ENCODE measurements at places on chromosomes 6 and 20.

DNA sequence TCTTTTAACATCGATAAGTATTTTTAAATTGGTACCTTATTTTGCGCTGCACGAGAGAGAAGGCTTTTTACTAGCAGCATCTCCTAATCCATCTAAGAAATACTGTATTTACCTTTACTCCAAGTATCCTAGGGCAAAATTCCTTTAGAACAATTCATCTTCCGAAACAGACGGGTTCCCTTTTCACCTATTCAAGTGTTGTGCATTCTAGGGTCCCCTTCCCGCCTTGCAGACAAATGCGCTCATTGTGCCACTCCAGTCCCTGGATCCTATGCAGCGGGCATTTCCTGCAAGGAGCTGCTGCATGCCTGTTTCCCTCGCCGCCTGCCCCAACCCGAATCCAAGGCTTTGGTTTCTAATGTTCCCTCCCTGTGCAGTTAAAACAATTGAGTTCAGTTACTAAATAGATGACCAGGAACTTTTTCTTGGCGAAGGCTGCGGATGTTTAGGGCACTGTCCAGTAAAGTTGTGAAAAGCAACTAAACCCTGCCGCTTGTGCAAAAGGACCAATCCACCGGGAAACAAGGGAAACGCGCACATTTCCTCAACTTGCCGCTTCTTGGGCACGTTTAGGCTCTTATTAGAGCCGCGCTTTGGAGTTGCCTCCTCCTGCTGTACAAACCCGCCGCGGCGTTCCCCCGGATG lies 556 bp upstream of the SCAF8 start:
- peak; percentile 39 for DNase-seq

- DNase-seq, result no peak
These were observed 32.3 kb upstream of the GATA5 start for GRCh38 chr20:62507991-62508640.

- no peak for DNase-seq
These were observed 11.3 kb upstream of the MYT1 start for GRCh38 chr20:64152906-64153305.

DNA sequence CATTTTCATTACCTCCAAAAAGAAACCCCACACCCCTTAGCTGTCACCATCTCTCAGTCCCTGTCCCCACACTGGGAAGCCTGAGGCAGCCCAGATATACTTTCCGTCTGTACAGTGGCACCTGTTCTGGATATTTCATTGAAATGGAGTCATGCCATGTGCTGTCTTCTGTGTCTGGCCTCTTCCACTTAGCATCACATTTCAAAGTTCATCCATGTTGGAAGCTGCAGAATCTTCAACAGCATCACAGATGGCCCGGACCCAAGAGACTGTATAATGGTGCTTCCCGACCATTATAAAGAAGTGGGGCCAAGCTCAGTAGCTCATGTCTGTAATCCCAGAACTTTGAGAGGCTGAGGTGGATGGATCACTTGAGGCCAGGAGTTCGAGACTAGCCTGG lies 58.4 kb downstream of the DLGAP4 start:
- no peak for DNase-seq

DNA sequence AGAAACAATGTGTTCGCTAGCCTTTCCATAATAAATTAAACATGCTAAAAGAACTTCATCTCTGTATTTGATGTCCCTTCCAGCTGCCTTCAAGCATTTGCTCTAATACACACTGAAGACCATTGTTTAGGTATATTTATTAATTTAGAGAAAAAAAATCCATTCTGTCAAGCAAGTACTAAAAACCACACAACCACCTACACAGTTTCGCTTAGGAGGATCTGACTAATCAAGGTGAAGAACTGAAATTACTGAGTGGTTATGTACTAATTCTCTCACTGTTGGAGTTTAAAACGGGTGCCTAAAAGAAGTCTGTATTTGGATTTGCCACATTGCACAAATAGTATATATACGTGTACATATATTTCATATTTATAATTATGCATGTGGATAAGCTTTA lies 58.9 kb downstream of the GMDS start:
- no peak for DNase-seq

- DNase-seq, result peak; percentile 69
These were observed 74.3 kb downstream of the CD40 start for GRCh38 chr20:46192376-46192944.

DNA sequence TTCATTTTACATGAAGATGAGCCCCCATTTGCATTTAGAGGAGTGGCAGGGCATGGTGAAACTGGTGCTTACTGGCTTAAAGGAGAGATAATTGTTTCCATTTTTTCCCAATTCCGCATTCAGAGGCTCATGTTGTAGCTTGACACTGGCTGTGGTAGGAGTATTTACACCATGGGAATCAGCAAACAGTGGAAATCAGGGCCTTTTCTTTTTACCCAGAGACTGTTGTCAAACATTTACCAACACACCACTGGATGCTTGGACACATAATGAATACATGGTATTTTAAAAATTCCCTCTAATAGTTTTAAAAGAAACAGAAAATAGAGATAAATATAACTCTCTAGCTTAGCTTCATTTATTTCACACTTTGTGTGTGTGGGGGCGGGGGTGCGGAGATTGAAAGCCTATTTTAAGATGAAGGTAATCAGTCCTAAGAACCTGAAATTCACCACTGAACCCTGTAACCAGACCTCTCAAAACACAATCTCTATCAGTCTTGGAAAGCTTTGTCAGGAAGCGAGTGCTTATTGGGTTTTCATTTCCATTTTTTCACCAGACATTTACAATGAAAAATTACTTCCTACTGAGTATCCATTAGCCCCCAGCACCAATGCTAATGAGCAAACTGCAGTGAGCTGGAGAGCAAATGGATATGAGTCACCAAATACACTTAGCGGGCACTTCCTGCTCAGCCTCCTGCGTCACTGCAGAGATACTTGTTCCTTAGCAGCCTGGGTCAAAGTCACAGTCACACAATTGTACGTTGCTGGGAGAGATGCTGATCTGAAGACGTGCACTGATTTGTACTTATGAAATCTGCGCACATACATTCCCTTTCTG lies 532.0 kb downstream of the BCKDHB start:
- no peak for DNase-seq

GRCh38 chr6:2033544-2033943 lies 211.9 kb downstream of the GMDS start:
- no peak for DNase-seq

DNA sequence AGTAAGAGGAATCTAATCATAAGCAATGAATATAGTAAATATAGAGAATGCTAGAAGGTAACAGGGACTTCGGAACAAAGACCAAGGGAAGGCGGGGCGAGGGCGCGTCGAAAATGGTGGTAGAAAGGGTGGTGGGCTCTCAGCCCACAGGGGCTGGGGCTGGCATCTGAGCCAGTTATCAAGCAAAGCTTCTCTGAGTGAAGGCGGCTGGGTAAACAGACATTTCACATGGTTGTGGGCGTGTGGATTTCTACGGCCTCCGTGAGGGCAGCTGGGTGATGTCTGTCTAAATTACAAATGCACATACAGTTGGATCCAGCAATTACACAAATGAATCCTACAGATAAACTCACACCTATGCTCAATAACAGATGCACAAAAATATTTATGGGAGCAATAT lies 56.6 kb downstream of the TOX2 start:
- no peak for DNase-seq

GRCh38 chr6:137299681-137300080 lies 80.5 kb upstream of the IFNGR1 start:
- DNase-seq, result no peak

- DNase-seq, result peak; percentile 61
These were observed 12.2 kb downstream of the PRDM13 start for GRCh38 chr6:99618649-99619408.

DNA sequence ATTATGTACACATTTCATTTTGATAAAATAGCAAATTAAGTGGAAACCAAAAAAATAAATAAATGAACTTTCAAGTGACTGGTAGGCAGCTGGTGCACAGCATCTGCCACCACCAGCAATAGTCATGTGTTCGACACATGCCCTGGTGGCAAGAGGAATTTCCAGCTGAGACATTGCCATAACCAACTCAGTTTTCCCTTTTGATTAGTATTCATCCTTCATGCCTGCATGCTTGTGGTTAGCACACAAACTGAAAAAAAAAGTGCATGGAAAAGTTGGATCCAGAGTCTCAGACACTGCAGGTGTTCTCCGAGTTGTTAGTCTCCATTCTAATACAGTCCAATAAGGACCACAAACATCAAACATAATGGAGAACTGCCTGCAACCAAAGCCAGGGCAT lies 156.0 kb upstream of the SOX4 start:
- DNase-seq, result no peak

DNA sequence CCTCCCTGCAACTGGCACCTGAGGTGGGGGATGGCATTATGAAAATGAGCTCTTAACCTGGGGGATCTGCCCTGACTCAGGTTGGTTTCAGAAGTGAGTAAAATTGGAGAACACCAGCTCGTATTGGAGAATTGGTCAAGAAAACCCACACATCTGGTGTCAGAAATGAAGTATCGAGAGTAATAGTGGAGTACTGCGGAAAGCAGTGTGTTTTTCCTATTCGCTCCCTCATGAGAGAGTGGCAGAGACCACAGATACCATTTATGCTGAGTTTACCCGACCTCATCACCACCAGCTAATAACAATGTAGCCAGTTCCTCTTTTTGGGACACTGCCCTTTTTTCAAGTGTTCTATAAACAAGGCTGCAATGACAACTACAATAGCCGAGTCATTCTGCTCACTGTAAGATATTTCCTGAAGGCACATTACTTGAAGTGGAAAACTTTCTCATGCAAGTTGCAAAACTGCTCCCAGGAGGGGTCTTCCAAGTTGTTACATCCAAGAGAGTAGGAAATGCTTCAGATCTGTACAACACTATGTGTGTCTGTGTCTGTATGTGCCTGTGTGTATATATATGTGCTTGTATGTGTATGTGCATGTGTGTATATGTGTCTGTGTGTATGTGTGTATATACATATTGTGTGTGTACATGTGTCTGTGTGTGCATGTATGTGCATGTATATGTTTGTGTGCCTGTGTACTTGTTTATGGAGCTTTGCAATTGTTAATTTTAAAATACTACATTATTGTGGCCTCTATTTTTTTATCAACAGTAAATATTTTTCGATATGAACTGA lies 106.0 kb upstream of the CST7 start:
- DNase-seq, result no peak

GRCh38 chr6:98794307-98794842 lies 40.0 kb upstream of the POU3F2 start:
- DNase-seq, result no peak

- no peak for DNase-seq
These were observed 542 bp downstream of the TUBE1 start for GRCh38 chr6:112086744-112087135.

GRCh38 chr6:110101885-110102284 lies 77.6 kb downstream of the WASF1 start:
- DNase-seq, result no peak

DNA sequence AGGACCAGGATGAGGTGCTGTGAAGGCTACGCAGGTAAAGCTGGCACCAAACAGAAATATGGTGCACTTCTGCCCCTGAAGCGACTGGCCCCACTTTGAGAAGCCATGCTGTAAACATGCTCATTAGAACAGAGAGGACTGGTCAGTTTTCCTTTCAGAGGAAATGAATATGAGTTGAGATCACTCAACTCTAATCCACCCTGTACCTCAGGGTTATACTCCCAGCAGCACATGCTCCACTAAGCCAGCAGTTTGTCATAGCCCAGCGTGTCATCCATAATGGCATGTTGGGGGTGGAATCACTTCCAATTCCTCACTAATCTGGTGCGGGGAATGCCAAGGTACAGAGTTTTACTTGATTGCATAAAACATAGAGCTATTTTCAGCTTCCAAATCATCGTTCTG lies 98.1 kb downstream of the HIVEP2 start:
- no peak for DNase-seq

GRCh38 chr6:56914798-56915658 lies 39.9 kb upstream of the BEND6 start:
- DNase-seq, result no peak

DNA sequence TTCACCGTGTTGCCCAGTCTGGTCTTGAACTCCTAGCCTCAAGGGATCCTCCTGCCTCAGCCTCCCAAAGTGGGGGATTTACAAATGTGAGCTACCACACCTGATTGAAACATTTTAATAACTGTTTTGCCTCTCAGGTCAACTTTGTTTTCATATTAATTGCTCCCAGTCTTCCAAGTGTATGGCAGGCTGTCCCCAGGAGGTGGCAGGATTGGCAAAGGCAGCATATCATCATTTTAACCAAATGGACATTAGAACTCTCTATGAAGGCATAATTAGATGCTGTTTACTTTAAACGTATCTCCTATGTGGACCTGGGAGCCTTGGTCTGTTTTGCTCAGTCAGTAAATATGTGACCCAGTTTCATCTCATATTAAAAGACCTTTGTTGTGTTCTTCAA lies 59.2 kb upstream of the CSE1L start:
- no peak for DNase-seq

- no peak for DNase-seq
These were observed 392.6 kb upstream of the MARCKS start for GRCh38 chr6:113464536-113464935.

DNA sequence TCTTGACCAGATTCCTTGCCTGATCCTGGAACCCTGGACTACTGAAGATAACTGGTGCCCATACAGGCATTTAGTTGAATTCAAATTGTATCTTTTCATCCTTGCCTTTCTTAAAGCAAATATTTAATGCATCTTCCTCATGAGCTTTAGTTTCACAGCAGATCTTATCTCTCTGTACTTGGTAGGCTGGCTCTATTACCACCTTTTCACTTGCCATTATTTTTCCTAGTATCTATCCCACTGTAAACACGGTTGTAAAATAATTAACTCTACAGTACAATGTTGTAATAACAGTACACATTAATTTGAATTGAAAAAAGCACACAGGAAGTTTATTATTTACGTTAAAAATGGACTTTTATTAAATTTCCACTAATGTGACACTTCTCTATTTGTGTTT lies 1286.9 kb downstream of the GRIK2 start:
- DNase-seq, result no peak

DNA sequence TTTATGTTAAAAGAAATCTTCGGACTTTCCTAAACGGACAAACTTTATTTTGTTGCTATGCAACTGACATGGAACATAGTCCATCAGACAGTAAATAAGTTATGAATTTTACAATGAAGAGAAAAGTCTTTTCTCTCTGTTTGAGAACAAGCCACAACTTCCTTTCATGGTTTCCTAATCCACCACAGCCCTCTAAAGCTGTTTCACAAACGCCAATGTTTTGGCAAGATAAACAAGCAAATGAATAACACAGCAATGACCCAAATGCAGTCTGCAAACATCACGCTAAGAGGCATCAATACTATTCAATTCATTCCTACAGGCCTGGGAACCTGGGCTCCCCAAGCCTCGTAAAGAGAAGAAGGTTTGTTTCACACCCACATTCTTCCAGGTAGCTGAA lies 60.4 kb downstream of the HAO1 start:
- no peak for DNase-seq

Measured in nephron progenitor cell (in vitro differentiated cells).